Activated T-cell treated with anti-CD3 and anti-CD28 coated beads, Interleukin-2, amount 50 U/mL, for 1 hour (primary cell): ENCODE measurements at places on chromosomes 7 and 10.

DNA sequence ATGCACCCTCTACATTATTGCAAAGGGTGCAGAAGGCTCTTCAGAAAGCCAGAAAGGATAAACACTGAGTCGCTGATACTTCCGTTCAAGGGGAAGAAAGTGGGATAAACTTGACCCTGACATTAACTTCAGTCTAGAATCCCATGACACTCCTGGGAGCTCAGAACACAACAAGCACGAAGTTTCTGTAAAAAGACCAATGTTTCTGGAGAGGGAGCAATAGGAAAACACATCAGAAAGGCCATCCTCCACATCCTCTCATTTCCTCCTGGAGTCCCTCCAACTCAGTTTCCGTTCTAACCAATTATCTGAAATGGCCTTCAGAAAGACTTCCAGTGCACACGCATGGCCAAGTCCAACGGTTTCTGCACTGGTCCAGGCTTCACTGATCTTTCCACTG lies 113.5 kb downstream of the SORBS1 start:
- no peak for DNase-seq

GRCh38 chr10:128071417-128071782 lies 54.8 kb downstream of the MKI67 start:
- DNase-seq = no peak

DNA sequence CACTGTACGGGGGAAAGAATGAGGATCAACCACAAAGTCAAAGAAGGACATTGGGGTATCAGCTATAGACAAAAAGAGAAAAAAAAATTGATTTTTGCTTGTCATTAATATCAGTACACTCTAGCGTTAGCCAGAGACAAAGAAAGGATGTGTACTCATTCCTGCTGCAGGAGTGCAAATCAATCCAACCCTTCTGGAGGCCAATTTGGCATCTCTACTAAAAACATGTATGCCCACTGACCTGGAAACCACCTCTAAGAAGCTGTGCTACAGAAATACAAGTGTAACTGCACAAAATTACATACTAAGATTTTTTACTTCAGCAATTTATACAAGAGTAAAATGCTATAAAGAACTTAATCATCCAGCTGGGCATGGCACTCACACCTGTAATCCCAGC lies 13.6 kb downstream of the NSMCE4A start:
- DNase-seq = no peak

GRCh38 chr10:38157270-38157685 lies 63.1 kb downstream of the ZNF37A start:
- no peak for DNase-seq

- DNase-seq = no peak
Measured at GRCh38 chr7:116572036-116572435, 47.2 kb downstream of the CAV1 start.
